ENCODE measurements at places on chromosomes 2 and 18.

- DNase-seq: no peak
- H3K4me3 ChIP-seq: no peak overlapping the region
- H3K4me1 ChIP-seq: no peaks in the 10 kb centered on the region
These were observed 31.6 kb downstream of the LIMS1 start for GRCh38 chr2:108565778-108566375.

DNA sequence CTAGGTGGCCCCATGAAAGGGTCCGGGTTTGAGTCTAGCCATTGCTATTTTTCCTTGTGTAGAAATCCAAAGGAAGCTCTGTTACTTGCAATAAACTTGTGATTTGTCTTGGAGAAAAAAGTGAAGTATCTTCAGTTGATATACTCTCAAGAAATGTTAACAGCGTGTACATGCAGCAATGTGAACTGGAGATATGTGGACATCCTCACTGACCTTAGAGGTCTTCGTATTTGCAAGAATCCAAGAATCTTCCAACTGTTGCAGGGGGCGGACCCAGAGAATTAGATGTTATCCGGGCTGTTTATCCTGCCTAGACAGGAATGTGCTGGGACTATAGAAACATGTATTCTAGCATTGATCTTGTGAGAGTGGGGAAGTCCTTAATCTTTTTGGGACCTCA, 187.6 kb downstream of the KCNS3 start:
- no peaks in the 10 kb centered on the region for H3K36me3 ChIP-seq
- H3K4me3 ChIP-seq: no peak overlapping the region
- no peaks in the 10 kb centered on the region for H3K4me1 ChIP-seq
- DNase-seq: no peak

DNA sequence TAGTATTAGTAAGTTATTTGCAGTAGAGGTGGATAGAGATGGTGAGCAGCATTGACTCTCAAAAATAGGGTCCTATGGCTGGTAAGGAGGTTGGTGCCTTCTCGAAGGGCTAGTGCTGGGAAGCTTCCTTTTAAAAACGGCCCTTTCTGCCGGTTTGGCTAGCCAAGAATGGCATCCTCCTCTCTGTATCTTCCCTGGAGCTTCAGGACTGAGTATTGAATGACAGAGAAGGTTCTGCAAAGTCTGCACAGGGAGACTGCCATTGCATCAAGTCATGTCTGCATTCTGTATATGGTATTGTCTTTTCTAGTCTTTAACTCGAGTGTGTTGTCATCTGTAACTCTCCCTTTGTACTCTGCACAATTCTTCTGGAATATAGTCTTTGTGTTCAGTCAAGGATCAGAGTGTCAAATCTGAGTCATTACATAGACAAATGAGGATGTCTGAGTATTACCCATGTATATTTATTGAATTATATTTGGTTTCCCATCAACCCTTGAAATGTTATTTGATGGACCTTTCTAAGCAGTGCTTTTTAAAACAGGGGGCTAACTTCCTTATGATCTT, 1.1 kb downstream of the LDLRAD4 start:
- H3K27me3 ChIP-seq: no peaks in the 10 kb centered on the region
- DNase-seq: no peak
- H3K36me3 ChIP-seq: no peaks in the 10 kb centered on the region
- H3K4me3 ChIP-seq: peak overlapping the region; percentile 80

DNA sequence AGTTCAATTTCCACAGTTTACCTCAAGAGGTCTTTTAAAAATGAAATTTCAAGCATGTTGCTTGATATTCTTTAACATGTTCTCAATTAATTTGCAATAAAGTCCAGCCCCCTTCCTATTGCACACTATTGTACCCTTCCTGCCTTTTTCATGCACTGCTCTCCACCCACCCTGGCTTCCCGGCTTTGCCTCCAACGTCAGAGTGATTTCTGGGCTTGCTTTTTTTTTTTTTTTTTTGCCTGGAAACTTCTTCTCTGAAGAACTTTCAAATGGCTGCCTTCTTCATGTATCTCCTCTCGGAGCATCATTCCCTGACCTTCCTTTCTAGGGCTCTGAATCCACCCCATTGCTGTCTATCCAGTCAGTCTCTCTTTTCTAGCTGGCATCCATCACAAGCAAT, 24.4 kb upstream of the CYP1B1 start:
- peaks cover 20% of the 10 kb centered on the region for H3K4me1 ChIP-seq
- peaks cover 57% of the 10 kb centered on the region for H3K27me3 ChIP-seq
- DNase-seq: no peak
- H3K36me3 ChIP-seq: no peaks in the 10 kb centered on the region
- H3K27ac ChIP-seq: no peak overlapping the region

GRCh38 chr2:205070889-205071288, 525.6 kb downstream of the PARD3B start:
- DNase-seq: no peak
- no peaks in the 10 kb centered on the region for H3K27me3 ChIP-seq
- no peak overlapping the region for H3K4me3 ChIP-seq
- peaks cover 2% of the 10 kb centered on the region for H3K4me1 ChIP-seq
- H3K36me3 ChIP-seq: no peaks in the 10 kb centered on the region

DNA sequence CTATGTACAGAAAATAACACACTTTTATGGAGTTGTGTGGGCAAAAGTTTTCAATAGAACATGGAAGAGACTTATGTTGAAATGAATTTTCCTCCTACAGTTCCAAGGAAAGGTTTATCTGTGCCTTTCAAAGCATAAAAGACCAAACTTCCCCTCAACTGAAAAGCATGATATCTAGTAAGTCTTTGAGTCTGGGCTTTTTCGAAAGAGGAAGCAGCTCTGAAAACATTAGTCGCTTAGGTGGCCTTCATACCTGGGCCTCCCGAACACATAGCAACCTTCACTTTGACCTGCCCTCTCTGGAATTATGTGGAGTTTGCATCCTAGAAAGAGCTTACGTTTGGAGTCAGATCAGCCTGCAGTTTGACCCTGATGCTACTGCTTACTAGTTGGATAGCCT, 4.8 kb upstream of the CAPN14 start:
- H3K27me3 ChIP-seq: no peaks in the 10 kb centered on the region
- H3K4me1 ChIP-seq: peaks cover 27% of the 10 kb centered on the region
- no peaks in the 10 kb centered on the region for H3K36me3 ChIP-seq
- H3K27ac ChIP-seq: peak overlapping the region; percentile 32

- no peak overlapping the region for H3K27ac ChIP-seq
- no peaks in the 10 kb centered on the region for H3K36me3 ChIP-seq
- peak; percentile 20 for DNase-seq
- H3K4me1 ChIP-seq: peaks cover 5% of the 10 kb centered on the region
- H3K27me3 ChIP-seq: no peaks in the 10 kb centered on the region
These were observed 912.6 kb upstream of the FSHR start for GRCh38 chr2:50066873-50067272.

DNA sequence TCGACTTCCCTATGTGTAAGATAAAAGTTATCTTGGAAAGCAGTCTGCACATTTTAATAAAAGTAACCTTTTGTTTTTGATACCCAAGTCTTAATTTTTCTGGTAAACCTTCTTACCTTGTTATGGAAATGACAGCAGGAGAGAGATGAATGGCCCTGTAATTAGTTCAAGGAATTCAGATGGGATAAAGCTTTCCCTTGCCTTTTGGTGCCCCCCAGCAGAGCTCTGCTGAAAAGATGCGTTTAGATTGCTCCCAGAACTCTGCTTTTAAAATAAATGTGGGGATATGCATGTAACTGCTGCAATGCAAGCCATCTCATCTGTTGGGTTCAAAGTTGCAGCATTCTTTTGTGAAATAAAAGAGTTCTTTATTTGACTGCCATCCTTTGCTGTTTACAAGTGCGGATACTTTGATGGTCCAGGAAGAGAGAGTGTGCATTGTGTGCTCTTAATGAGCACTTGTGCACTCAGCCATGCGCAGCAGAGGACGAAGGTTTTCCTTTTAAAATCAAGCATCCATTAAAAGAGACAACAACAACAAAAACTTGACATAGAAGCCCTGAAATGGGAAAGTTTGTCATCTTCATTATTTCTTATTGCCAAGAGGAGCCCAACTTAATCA, 176.7 kb upstream of the ST6GAL2 start:
- H3K4me3 ChIP-seq: no peak overlapping the region
- no peak for DNase-seq
- no peaks in the 10 kb centered on the region for H3K27me3 ChIP-seq
- H3K4me1 ChIP-seq: no peaks in the 10 kb centered on the region

- no peaks in the 10 kb centered on the region for H3K27me3 ChIP-seq
- no peaks in the 10 kb centered on the region for H3K36me3 ChIP-seq
- no peak for DNase-seq
- no peaks in the 10 kb centered on the region for H3K4me1 ChIP-seq
- no peak overlapping the region for H3K4me3 ChIP-seq
- H3K27ac ChIP-seq: no peak overlapping the region
These were observed 120.5 kb downstream of the PARD3B start for GRCh38 chr2:204665771-204666170.

GRCh38 chr2:95695613-95696012, 103.8 kb downstream of the TRIM43 start:
- H3K27me3 ChIP-seq: no peaks in the 10 kb centered on the region
- no peak overlapping the region for H3K4me3 ChIP-seq
- no peak overlapping the region for H3K27ac ChIP-seq
- no peaks in the 10 kb centered on the region for H3K36me3 ChIP-seq
- H3K4me1 ChIP-seq: no peaks in the 10 kb centered on the region
- no peak for DNase-seq

GRCh38 chr2:99066075-99066958, 75.2 kb upstream of the C2orf15 start:
- peak; percentile 72 for DNase-seq
- H3K27ac ChIP-seq: peak overlapping the region; percentile 25
- H3K27me3 ChIP-seq: no peaks in the 10 kb centered on the region
- H3K4me3 ChIP-seq: no peak overlapping the region

GRCh38 chr2:47300609-47301276, 102.2 kb upstream of the MSH2 start:
- peaks cover 54% of the 10 kb centered on the region for H3K4me1 ChIP-seq
- DNase-seq: peak; percentile 79
- H3K4me3 ChIP-seq: no peak overlapping the region
- H3K27ac ChIP-seq: no peak overlapping the region
- H3K36me3 ChIP-seq: no peaks in the 10 kb centered on the region
- no peaks in the 10 kb centered on the region for H3K27me3 ChIP-seq

GRCh38 chr2:55364189-55365055, 55.2 kb downstream of the CCDC88A start:
- H3K4me3 ChIP-seq: no peak overlapping the region
- DNase-seq: no peak
- no peaks in the 10 kb centered on the region for H3K27me3 ChIP-seq
- H3K27ac ChIP-seq: peak overlapping the region; percentile 74
- peaks cover 10% of the 10 kb centered on the region for H3K36me3 ChIP-seq

- no peaks in the 10 kb centered on the region for H3K27me3 ChIP-seq
- H3K4me3 ChIP-seq: no peak overlapping the region
- no peak overlapping the region for H3K27ac ChIP-seq
- H3K4me1 ChIP-seq: no peaks in the 10 kb centered on the region
- H3K36me3 ChIP-seq: no peaks in the 10 kb centered on the region
These were observed 113.5 kb upstream of the RAB6C start for GRCh38 chr2:129865976-129866375.

GRCh38 chr2:105683011-105683492, 61.7 kb upstream of the NCK2 start:
- no peaks in the 10 kb centered on the region for H3K4me1 ChIP-seq
- H3K36me3 ChIP-seq: no peaks in the 10 kb centered on the region
- no peak overlapping the region for H3K27ac ChIP-seq
- no peak overlapping the region for H3K4me3 ChIP-seq
- H3K27me3 ChIP-seq: no peaks in the 10 kb centered on the region

DNA sequence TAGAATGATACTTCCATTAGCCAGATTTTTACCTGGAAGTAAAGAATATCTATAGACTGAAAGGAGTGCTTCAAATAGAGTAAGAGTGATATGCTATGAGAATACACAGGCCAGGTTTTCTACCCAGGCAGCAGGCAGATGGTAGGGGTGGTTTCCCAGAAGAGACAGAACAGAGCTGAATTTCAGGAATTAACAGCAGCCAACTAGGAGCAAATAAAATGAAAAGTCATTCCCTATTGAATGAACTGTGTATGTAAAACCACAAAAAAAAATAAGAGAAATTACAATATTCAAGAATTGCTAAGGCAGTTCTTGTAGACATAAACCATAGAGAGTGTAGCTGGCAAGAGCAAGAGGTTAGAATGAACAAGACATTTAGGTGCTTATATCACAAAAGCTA, 336.8 kb downstream of the KCNJ3 start:
- no peak for DNase-seq
- H3K27ac ChIP-seq: no peak overlapping the region
- H3K36me3 ChIP-seq: no peaks in the 10 kb centered on the region
- no peaks in the 10 kb centered on the region for H3K4me1 ChIP-seq
- H3K4me3 ChIP-seq: no peak overlapping the region

DNA sequence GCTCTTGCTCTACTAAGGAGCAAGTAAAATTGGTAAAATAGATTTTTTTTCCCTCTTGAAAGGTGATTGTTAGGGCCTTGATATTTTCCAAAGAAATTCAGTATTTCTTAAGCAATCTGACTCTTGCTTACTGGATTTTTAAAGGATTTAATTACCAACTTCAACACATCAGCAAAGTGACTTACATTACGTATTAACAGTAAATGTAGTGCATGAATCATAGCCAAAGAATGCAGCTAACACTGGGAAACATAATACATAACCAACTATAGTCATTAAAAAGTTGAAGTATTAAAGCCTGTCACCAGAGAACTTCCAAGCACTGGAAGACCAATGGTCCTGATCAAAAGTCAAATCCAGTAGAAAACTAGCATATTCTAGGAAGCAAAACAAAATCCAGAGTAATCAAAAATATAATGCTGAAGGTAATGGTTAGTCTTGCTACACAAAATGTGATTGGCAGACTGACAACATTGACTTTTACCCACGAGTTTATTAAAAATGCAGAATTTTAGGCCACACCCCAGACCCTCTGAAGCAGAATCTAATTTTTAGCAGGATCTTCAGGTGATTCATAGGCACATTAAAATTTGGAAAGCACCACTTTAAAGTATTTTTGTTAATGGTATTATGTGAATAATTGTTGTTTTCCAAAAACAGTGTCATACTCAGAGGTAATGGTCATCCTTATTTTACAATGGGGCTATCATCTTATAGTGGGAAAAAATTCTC, 31.8 kb upstream of the CAVIN2 start:
- no peaks in the 10 kb centered on the region for H3K36me3 ChIP-seq
- H3K4me1 ChIP-seq: no peaks in the 10 kb centered on the region
- DNase-seq: no peak
- H3K27me3 ChIP-seq: no peaks in the 10 kb centered on the region
- H3K4me3 ChIP-seq: no peak overlapping the region
- H3K27ac ChIP-seq: no peak overlapping the region

GRCh38 chr2:28399956-28400355, 7.3 kb downstream of the FOSL2 start:
- no peaks in the 10 kb centered on the region for H3K27me3 ChIP-seq
- H3K4me3 ChIP-seq: no peak overlapping the region
- no peak overlapping the region for H3K27ac ChIP-seq

DNA sequence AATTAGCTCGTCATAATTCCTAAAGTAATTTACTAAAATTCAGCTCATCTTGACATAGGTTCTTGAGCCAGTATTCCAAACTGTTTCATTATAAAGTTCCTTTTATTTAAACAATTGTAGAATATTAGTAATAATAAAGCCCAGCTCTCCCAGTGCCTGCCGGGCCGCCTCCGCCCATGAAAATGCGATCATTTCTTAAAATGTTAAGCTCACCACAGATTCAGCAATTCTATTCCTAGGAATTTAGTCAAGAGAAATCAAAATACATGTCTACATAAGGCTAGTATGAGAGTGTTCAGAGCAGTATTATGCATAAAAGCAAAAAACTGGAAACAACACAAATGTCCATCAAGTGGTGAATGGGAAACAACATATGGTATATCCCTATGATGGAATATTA, 52.0 kb downstream of the XDH start:
- no peak overlapping the region for H3K4me3 ChIP-seq
- no peaks in the 10 kb centered on the region for H3K27me3 ChIP-seq
- no peak for DNase-seq
- H3K27ac ChIP-seq: no peak overlapping the region

GRCh38 chr2:221204699-221205098, 367.4 kb downstream of the EPHA4 start:
- H3K4me3 ChIP-seq: no peak overlapping the region
- peaks cover 4% of the 10 kb centered on the region for H3K4me1 ChIP-seq
- no peaks in the 10 kb centered on the region for H3K36me3 ChIP-seq
- no peak for DNase-seq

All from common myeloid progenitor, CD34-positive (primary cell).